ENCODE measurements at places on chromosomes 13 and 19.

DNA sequence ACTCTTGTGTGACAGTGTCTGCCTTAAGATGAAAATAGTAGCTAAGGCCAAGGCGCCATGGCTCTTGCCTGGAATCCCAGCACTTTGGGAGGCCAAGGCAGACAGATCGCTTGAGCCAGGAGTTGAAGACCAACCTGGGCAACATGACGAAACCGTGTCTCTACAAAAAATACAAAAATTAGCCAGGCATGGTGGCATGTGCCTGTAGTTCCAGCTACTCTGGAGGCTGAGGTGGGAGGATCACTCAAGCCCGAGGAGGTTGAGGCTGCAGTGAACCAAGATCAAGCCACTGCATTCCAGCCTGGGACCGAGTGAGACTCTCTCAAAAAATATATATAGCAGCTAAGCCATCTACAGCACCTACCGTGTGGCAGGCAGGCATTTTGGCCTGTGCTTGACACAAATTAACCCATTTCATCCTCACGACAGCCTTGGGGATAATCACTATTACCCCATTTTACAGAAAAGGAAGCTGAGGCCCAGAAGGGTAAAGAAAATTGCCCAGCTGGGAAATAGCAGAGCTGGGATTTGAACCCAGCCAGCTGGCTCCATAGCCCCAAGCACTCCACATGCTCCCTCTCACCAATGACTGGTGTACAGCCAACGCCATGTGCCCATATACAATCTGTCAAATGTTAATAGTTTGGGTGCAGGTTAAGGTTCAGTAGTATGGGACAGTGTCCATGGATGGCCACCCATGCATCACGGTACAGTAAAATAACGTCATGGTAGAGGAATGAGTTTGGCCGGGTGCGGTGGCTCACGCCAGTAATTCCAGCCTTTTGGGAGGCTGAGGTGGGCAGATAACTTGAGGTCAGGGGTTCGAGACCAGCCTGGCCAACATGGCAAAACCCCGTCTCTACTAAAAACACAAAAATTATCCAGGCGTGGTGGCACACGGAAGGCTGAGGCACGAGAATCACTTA is 3.1 kb downstream of the SLC1A5 start:
- DNase-seq, result no peak

DNA sequence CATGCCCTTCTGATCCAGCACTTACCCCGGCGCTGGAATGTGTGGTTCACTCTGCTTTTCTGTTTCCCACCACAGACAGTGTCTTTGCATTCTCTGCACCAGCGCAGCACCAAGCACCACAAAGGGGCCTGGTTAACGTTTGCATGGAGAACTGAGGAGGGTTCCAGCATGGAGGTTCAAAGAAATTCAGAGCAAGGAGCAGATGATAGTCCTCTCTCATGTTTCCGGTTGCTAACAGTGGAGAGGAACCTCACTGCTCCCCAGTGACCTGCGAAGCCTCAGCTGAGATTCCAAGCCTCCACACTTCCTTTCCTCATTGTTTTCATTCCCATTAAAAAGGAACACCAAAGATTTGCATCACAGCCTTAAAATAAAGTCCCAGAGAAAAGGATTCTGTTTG is 99.7 kb downstream of the STARD13 start:
- no peak for DNase-seq

GRCh38 chr13:96191367-96191766 is 101.5 kb downstream of the HS6ST3 start:
- no peak for DNase-seq

GRCh38 chr19:47539747-47540311 is 25.0 kb upstream of the NAPA start:
- DNase-seq, result no peak

DNA sequence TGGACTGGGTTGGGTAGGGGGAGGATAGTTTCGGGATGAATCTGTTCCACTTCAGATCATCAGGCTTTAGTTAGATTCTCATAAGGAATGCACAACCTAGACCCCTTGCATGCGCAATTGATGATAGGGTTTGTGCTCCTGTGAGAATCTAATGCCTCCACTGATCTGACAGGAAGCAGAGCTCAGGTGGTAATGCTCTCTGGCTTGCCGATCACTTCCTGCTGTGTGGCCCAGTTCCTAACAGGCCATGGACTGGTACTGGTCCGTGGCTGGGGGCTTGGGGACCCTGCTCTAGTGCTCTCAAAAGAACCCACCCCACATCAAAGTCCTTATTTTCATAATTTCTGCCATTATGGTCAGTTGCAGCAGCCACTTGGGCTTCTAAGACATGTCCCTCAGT is 30.1 kb downstream of the DNAJC3 start:
- DNase-seq, result no peak

DNA sequence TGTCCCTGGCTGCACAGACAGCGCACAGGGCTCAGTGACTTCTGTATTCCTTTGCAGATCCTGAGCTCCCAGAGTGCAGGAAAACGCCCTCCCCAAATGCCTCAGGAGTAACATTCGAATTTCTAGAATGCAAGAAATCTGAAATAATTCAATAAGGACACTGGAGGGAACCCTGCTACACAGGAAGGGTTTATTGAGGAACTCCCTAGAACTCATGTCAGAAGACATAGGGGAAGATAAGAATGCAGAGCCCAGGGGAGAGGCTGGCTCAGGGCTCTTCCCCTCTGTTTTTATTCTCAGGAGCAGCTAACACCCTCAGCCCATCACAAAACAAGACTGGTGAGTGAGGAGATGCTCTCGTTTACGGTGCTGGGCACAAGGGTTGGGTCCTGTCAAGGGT is 6.8 kb downstream of the LILRA1 start:
- DNase-seq, result no peak

GRCh38 chr13:109869312-109870237 is 83.2 kb upstream of the IRS2 start:
- DNase-seq, result peak; percentile 14

DNA sequence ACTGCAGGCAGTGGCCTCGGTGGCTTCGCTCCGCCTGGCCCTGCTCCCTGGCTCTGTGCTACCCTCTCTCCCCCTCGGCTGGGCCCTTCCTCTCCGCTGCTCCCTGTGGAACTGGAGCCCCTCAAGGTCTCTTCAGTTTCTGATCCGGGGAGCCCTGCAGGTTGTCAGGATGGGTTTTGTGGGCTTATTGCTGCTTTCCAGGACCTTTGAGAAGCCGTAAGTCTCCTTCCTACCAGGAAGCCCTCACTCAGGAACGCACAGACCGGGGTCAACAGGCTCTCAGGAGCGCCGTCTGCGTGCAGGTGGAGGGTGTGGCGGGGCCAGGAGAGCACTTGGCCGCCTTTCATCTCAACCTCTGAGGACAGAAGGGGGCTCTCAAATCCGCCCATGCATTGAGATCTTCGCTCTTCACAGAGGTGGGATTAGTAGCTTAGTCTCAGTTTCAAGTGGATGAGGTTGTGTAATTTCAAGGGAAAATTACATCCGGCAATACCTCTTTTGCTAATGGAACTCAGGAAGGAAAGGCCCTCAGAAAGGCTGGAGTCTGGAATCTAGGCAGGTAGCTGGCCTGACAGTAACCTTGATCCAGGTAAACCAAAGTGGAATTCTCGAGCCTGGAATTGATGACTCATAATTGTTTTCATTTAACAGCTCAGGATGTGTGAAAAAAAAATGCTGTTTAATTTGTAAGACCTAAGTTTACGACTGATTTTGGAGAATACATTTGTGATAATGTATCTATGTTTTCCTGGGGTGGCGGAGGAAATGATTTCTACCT is 102.0 kb downstream of the ATP11A start:
- DNase-seq, result no peak

GRCh38 chr13:86085890-86086289 is 286.7 kb upstream of the SLITRK6 start:
- no peak for DNase-seq

DNA sequence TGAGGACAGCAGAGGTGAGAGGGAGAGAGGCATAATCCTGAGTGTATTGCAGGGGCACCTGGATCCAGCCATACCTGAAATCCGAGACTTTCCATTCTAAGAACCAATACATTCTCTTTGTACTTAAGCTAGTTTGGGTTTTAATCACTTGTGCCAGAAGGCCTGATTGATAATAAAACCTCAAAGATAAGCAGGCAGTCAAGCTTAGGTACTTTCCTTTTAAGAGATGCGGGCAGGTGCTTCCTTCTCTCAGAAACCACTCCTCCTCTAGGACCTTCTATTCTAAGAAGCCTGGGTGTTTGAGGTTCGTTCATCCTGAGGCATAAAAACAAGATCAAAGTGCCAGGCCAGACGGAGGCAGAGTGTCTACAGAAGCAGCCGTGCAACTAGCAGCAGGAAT is 22.2 kb downstream of the FAM187B start:
- DNase-seq, result no peak

DNA sequence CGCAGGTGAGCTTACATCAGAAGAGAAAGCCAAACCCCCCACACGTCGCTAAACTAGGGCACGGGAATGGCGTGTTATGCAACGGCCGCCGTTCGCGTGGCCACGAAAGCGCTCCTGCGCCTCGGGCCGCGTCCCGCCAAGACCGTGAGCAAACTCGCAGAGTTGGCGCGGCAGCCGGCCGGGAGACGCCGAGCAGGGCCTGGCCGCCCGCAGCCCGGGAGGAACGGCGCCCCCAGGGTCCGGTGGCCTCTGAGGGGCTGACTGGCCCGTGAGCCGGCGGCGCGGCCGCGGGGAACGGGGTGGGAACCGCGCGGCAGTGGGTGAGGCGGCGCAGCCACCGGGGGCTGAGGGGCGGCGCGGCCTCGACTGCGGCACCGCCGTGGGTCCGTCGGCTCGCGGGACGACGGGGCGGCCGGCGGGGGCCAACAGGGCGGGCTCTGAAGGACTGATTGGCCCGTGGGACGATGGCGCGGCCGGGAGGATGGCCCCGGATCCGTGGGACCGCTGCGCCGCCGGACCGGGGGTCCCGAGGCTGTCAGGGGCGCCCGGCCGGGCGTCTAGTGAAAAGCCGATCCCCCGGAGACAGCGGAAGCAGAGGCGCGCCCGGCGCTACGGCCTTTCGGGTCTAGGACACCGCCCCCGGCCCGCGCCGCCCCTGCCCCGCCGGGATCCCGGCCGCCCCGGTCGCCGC is 903 bp downstream of the LATS2 start:
- no peak for DNase-seq

DNA sequence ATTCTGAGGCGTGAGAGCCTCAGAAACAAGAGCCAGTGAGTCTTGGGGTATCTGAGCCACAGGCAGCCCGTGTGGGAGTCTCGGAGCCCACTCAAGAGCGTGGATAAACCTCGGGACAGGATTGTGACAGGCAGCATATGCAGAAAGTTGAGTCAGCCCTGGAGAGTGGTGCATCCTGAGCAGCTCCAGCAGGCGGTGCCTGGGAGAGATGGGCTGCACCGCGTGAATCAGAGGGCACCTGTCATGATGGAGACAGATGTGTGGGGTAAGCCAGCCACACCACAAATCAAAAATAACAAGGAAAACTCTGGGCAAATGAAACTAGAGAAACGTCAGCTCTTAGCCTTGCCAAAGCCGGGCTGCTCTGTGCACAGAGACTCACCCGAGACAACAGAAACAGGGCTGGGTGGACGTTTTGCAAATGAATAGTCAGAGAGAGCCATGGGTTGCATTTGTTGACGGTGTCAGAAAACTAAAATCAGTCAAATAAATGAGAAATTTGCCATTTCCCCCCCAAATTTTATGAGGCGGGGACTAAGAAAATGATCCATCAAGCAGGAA is 30.0 kb upstream of the POP4 start:
- no peak for DNase-seq

DNA sequence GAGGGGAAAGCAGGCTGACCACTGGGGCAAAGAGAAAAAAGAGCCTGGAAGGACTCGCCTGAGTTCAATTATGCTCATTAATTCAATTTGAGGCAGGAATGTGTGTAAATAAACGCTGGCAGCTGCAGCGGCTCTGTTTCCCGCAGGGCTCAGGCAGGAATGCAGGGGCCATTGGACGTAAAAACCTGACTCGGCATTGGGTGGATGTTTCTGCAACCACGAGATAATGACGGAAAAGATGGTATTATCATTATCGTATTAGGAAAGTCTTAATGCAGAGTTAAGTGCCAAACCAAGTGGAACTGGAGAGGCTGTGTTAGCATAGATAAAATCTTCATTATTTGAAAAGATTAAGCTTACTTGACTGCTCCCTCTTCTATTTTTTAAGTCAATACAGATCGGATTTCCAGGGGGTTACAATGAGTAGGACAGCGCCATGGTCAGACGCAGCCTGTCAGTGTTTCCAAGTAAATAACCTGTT is 169.8 kb downstream of the SHISA2 start:
- DNase-seq, result no peak

DNA sequence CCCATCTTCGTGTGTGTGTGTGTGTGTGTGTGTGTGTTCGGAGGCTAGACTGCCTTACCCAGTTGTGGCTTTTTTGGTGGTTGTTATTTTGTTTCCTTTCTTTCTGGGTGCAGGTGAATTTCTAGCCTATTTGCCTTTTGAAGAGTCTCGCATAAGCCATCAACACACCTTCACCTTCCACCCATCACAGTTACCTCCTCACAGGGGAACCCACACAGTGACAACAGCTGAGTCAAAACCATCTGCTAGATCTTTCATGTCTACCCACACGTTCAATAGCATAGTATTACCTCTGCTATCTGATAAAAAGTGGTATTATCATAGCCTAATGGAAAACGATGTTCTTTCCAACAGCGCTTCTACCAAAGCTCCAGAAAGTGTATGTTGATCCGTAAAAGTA is 303.2 kb upstream of the TMTC4 start:
- DNase-seq, result no peak

GRCh38 chr19:49335071-49335783 is at the start of gene CD37:
Gene CD37 (plus strand): TSS chr19:49335406. CDS start chr19:49335541, 135 bp downstream.
- peak; percentile 60 for DNase-seq

- no peak for DNase-seq
Observed at GRCh38 chr19:18531485-18531884, 9.6 kb upstream of the ELL start.

GRCh38 chr19:45814851-45815480 is at the start of gene RSPH6A:
Gene RSPH6A (minus strand): TSS chr19:45815308. CDS start chr19:45815176, 132 bp downstream.
- no peak for DNase-seq

GRCh38 chr13:39913928-39914327 is 258.5 kb downstream of the COG6 start:
- DNase-seq, result no peak

DNA sequence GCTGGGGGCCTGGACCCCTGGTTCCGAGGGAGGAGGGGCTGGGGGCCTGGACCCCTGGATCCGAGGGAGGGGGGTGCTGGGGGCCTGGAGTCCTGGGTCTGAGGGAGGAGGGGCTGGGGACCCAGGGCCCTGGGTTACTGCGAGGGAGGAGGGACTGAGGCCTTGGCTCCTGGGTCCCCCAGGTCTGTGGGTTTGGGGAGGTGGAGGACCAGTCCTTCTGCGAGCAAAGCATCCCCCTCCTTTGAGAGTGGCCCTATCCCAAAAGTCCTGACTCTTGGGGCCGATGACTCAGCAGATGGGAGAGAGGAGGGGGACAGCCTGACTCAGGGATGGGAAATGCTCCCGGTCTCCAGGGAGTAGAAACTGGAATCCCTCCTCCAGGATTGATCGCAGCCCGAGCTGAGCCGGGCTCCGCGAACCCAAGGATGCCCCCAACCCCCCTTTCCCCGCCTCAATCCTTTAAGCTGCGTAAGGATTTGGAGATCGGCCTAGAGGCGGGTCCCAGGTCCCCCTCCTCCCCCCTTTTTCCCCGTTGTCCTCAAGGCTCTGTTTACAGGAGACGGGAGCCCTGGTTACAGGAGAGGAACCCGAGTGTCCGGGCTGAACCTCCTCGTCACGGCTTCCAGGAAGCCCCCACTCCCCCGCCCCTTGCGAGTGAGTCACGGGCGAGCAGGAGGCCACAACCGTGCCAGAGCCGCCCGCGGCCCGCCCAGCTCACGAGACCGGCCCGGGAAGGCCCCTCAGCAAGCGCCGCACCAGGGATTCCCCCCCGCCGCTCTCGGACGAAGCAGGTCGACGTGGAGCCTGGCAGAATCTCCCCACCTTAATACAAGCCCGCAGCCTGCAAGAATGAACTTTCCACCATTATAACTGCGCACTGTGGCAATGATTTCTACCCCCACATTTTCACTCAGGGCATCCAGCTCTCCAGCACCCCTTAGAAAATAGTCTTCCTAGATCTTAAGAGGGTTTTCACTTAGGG is 3.0 kb upstream of the ZFP36 start:
- no peak for DNase-seq

Measured in GM19239 (cell line).